Stimulated activated CD8-positive, alpha-beta memory T cell treated with anti-CD3 and anti-CD28 coated beads, Interleukin-2, amount 100 ng/mL, for 48 hours (primary cell): ENCODE measurements at places on chromosomes 6 and 20.

- no peak for DNase-seq
Measured at GRCh38 chr6:148370176-148370575, 27.5 kb downstream of the SASH1 start.

DNA sequence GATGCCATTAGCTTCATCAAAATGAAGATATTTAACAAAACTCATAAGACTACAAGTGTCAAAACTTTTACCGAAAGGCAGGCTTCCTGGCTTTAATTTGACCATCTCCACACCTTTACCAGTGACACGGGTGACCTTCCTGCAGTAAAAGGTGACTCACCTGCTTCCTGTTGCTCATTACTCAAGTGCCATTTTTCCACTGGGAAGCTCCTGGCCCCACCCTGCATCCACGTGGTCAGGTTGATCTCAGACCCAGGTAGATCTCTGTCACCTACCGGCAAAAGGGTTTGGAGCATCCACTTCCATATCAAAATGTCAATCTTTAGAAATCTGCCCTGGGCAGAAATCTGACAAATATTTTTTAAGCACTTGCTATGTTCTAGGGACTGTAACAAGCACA is 31.9 kb upstream of the CDH4 start:
- DNase-seq: no peak

DNA sequence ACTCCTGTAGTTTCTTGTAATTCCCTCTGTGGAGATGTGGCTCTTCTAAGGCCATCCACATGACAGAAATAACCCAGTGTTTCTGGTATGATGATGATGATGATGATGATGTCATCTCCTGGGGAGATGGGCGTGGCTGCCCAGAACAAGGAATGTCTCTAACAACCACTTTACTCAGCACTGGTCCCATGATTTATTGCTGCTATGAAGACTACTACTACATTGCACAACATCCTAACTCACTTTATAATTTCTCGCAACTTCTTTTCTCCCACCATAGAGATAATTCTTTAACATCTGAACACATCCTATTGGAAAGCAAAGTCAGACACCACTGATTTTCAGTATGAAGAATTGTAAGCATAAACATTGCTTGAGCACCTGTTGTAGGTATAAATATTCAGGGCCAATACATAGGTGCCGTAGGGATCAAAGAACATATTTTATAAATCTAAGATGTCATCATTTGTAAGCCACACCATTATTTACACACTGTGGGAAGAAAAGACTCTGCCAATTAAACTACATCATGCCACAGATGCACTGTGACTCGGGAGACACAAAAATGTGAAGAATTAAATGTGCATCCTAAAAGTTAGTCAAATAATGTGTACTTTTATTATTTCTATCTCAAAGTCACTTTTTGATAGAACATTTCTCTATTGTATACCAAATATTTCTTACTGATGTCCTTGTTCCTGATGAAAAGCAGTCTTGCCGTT is 6.4 kb downstream of the TPMT start:
- DNase-seq: no peak

DNA sequence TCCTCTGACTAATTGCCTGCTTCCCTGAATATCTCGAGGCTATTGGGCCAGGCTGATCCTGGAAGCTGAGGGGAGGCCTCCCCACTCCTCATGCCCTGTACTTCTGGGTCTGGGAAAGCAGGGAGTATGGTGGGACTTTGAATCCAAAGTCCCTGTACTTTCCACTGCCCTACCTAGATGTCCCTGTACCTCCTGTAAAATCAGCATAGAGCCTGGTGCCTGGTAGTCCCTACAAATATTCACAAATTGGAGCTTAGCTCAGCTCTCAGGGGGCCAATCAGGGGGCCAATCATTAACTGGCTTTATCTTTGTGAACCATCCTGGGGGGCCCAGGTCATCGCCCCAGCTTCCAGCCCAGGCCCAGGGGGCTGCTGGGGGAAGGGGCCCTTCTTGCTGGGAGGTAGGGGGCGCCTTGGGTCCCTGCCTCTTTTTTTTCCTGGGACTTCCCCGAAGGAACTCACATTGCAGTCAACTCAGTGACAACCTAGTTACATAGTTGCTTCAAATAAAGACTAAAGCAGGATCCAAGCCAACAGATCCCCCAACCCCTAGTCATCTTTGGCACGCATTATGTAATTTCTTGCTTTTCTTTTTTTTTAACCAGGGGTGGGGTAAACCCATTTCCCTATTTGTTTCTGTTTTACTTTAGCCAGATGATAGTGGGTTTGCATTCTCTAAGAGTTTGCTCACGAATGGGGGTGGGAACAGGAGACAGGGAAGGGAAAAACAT is 6.9 kb upstream of the VEGFA start:
- DNase-seq: no peak

GRCh38 chr20:14860410-14860814 is 523.0 kb upstream of the FLRT3 start:
- no peak for DNase-seq

DNA sequence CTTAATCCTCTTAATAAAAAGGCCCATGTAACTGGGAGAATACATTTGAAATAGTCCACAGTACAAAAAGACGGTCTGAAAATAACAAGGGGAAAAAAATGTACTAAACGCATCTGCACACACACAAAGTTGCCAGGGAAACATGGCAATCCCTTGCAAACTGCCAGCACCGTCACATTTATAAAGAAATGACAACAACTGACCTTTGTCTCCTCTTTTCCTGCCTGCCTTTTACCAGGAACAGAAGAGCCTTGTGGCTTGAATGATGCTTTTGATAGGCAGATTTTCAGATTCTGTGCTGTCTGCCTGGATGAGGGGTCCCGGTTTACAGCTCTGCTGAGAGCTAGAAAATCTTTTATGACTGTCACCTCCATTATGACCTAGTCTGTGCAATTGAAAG is 308.6 kb upstream of the ZFP64 start:
- no peak for DNase-seq

- no peak for DNase-seq
Measured at GRCh38 chr6:46867411-46867810, 54.3 kb downstream of the ADGRF5 start.
